Activated T-helper 1 cell treated with Interleukin-2 at 50 U/mL for 16 hours (primary cell): ENCODE measurements at places on chromosomes 12 and 14.

- no peak for DNase-seq
Observed at GRCh38 chr14:53536446-53536845, 383.3 kb upstream of the DDHD1 start.

DNA sequence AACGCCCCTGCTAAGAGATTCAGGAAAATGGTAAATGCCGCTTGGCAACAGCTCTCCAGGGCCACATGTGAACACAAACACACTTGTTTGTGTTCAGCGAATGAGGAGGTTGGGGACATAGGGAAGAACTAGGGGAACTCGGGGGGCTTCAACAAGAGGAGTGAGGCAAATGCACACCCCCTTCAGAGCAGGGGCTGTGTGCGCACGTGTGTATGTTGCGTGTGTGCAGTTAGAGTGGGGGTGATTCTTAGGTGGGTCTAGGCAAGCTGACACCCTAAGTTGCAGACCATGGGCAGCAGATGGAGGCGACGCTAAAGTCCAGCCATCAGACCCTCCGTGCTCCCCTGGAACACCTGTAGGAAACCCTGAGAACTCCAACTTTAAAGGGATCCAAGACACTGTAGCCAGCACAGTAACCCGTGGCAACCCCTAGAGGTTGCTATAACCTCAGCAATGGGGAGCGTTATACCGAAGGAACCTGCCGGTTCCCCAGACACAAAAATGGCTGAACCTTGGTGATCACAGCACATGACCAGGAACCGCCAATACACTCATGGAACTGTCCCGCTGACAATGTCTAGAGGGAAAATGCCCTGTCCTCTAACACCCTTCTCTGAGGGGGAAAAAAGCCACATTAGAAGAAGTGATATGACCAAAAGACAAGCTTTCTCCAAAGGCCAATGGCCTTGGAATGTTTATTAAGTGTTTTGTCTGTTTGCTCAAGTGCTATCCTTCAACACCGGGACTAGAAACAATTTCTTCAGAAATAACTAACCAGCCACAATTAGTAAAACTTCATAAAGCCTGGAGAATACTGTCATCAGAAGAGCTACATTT is 86.5 kb upstream of the CEP83 start:
- DNase-seq, result no peak

DNA sequence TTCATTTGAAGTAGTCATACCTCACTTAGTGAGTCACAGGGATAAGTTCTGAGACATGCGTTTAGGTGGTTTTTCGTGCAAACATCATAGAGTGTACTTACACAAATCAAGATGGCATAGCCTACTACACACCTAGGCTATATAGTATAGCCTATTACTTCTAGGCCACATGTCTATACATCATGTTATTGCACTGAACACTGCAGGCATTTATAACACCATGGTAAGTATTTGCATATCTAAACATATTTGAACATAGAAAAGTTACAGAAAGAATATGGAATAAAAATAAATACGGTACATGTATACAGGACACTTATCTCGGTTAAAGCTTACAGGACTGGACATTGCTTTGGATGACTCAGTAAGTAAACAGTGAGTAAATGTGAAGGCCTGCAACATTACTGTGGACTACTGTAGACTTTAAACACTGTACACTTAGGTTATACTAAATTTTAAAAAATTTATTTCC is 670.6 kb downstream of the SLC16A7 start:
- no peak for DNase-seq

GRCh38 chr14:49033131-49033530 is 553.0 kb downstream of the RPS29 start:
- DNase-seq, result no peak

- DNase-seq, result no peak
Observed at GRCh38 chr12:76119887-76120286, 35.4 kb upstream of the NAP1L1 start.

DNA sequence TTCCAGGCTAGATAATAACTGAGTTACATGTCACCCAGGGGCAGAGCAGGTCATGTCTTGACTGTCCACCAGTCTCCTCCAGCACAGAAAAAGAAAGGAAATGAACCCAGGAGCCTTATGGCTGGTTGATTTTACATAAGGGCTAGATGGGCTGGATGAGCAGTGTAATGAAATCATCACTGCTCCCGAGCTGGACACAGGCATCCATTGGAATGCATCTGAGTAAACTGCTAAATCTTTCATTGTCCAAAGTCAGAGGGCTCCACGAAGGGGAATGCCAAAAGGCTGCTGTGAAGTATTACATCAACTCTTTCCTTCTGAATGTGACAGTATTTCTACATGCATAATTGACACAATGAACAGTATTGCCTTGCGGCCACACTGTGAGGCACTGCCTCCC is 30.1 kb upstream of the TSPAN11 start:
- no peak for DNase-seq

DNA sequence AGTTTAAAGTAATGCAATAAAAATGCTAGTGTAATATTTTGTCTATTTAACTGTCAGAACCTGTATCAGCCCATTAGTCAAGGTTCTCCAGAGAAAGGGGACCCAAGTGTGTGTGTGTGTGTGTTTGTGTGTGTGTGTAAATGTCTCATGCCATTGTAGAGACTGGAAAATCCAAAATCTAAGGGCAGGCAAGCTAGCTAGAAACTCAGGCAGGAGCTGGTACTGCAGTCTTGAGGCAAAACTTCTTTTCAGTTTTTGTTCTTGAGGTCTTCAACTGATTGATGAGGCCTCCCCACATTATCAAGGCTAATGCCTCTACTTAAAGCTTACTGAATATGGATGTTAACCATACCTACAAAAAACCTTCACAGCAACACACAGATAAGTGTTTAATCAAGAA is 126.7 kb downstream of the PRKD1 start:
- DNase-seq, result no peak

GRCh38 chr14:53564870-53565269 is 391.8 kb downstream of the BMP4 start:
- no peak for DNase-seq

DNA sequence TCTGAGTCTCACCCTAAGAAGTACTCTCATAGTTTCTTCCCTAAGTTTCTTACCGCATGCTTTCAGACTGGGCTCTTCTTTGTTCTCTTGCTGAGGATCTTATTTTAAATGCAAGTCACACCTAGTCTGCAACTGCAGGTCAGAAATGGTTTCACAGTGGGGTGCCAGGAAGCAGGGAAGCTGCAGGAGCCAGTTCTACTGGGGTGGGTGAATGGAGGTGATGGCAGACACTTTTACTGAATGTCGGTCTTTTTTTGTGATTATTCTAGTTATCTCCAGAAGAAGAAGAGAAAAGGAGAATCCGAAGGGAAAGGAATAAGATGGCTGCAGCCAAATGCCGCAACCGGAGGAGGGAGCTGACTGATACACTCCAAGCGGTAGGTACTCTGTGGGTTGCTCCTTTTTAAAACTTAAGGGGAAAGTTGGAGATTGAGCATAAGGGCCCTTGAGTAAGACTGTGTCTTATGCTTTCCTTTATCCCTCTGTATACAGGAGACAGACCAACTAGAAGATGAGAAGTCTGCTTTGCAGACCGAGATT is 1.7 kb downstream of the FOS start:
- no peak for DNase-seq

DNA sequence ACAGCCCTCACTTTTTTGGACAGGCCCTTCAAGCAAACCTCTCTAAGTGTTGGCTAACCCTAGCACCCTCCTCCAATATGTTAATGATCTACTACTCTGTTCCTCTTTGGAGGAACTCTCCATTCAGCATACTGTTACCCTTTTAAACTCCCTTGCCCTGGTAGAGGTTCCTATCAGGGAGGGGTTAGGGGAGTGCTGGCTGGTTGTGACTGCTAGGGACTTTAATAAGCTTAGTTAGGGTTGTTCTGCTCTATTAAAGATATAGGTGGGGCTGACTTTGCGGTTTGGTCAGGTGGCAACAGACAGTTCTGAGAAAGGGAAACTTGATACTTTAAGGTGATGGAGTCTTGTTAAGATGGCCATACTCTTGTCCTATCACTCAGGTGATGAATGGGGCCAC is 301.5 kb upstream of the FBXO33 start:
- no peak for DNase-seq

DNA sequence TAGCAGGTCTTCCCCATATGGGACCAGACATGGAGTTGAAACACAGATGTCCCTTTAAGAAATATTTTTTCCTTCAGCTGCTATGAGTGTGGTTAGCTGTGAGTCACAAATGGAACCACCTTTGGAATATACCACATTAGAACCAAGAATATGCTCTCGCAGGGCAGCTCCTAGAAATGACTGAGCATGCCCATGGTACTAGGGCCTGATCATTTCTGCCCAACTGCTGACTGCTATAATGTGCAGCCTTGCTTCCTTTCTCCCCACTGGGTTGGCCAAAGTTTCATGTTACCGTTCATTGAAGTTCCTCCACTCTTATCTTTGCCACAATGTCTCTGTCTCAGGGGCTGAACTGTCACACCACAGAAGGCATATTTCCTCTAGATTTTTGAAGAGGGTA is 1074.6 kb downstream of the FLRT2 start:
- no peak for DNase-seq

DNA sequence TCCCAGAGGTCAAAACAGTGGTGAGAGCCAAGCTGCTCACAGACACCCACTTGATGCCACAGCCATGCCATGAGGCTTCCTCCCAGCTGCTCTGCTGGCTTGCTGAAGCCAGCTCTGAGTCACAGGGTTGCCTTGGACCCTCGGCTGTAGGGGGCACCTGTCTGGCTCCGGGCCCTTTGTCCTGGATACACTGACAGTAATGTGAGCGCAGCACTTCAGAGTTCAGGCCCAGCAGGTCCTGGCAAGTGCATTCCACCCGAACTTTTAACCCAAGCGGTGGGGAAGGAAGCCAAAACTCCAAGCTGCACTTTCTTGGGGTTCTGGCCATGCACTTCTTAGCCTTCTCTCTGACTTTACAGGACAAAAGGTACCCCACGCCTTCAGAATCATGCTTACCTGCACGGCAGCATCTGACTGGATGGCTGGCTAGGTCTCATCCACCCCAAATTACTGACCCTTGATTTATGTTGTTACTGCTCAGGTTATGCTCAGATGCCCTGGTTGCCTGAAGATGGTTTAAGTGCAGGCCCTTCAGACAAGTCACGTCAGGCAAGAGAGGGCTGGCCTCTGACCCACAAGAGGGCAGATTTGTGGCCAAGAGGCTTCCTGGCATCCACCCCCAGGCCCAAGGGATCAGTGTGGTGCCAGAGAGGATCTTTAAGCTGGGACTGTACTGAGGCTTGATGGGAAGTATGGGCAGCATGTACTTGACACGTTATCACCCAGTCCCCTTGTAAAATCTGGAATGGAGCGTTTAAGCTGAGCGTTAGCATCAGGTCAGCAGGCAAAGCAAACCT is 24.8 kb downstream of the SLC25A29 start:
- no peak for DNase-seq

DNA sequence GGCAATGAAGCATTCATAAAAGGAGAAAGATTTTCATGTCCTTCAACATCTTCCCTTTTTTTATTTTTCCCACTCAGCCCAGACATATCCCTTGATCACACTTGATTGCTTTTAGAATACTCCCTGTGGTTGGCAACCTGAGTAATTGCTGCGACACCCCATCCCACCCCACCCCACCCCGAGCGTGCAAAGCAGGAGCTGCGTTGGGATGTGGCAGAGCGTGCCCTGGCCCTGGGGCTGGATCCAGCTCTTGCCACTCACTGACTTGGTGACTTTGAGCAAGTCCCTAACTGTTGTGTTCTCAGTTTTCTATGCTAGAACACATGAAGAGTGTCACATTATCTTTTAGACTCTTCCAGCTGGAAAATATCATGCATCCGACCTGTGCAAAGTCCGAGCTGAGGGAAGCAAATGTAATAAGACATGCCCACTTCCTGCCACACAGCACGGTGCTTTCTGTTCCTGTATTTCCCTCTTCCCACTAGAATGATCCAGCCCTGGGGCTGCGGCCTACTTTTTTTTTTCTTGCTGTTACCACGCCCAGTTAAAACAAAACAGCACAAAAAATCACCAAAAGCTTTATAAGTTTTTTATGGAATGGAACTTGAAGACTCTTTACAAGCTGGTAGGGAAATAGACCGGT is 4.0 kb downstream of the ASCL4 start:
- DNase-seq, result no peak

DNA sequence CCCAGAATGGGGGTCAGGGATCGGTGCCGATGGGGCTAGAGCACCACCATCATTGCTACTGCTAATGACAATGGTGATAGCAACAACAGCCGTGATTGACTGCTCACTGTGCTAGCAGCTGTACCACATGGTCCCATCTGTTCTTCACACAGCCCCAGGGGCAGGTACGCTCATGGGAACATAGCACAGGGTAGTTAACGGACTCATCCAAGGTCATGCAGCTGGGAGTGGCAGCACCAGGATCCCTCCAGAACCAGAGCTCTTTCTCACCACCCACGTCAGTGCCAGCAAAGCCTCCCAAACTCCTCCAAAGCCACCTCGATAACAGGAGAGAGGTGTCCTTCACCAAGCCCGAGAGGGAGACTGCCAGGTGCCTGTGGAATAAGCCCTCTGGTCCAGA is 11.2 kb upstream of the DYNC1H1 start:
- no peak for DNase-seq

GRCh38 chr12:13044002-13044905 is at the start of gene FAM234B:
Gene FAM234B, plus strand, starts transcription at chr12:13044381. Its CDS starts 23 bp downstream, at chr12:13044404.
- DNase-seq, result peak; percentile 49

DNA sequence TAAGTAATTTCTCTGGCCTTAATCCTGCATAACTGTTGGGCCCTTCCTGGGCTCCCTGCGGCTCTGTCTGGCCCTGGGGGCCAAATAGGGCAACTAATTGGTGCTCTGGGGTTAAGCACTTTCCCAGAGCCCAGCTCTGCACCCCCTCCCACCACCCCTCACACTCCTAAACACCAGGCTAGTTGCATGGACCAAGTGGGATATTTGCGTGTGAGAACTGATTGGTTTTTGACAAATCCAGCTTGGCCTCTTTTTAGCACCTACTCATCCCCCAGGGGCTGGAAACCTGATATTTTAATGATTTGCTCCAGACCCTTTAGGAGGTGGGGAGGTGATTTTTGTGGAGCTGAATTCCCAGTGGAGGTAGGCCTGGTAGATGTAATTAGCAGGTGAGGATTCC is 91.9 kb downstream of the DICER1 start:
- no peak for DNase-seq

GRCh38 chr12:26633591-26634210 is 199.3 kb downstream of the ITPR2 start:
- no peak for DNase-seq

DNA sequence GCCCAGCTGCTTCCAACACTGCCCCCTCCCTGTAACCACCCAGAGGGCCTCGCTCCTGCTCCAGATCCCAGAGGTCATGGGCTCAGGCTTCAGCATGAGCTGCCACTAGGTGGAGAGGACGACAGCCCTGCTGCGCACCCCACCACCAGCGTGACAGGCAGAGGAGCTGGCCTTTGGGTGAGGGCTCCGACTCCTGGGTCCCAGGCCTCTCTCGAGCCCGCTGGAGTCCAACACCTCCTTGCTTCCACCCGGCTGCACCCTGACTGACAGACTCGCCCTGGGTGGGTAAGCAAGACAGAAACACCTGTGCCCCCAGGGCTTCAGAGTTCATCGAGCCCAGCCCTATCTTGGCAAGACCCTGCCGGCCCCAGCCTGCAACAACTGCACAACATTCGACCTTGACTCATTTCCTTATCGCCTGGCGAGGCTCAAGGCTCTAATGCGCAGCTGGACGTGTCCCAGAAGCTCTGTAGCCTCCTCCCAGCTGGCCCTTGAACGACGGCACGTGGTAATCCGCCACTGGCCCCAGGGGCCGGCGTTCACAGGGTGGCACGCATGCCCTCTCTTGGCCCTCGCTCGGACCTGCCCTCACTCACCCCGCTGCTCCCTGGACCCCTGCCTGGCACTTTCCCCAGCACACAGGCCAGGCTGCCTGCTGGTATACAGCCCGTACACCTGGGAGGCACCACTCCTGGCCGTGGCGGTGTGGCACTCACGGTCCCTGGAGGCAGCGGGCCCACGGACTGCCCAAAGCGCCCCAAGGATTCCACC is 28.0 kb downstream of the VPS37B start:
- no peak for DNase-seq
